PC-3 (cell line): ENCODE measurements at places on chromosomes 5 and 9. TPM values are rescaled to one million over a fixed set of nuclear protein-coding genes. Genes with fewer than 3 reads are reported as not detected.

TSLP gene
- not detected in 2 replicates for total RNA-seq

ADAMTSL2 gene
- not detected in 2 replicates for total RNA-seq

CD274 gene
- total RNA-seq, result 3.8 and 5.1 TPM in 2 replicates

C7 gene
- total RNA-seq, result not detected in 2 replicates

CDX1 gene
- total RNA-seq, result not detected in 2 replicates

GRCh38 chr5:61000887-61001286 lies 55.9 kb downstream of the NDUFAF2 start:
- no peak overlapping the region for H3K27ac ChIP-seq
- DNase-seq, result no peak
- H3K4me3 ChIP-seq, result no peak overlapping the region
- no peaks in the 10 kb centered on the region for H3K4me1 ChIP-seq
- no peaks in the 10 kb centered on the region for H3K27me3 ChIP-seq

GRCh38 chr5:132019857-132020555 lies 8.5 kb upstream of the ACSL6 start:
- H3K4me3 ChIP-seq, result no peak overlapping the region
- no peaks in the 10 kb centered on the region for H3K36me3 ChIP-seq
- no peak for DNase-seq
- no peak overlapping the region for H3K27ac ChIP-seq
- peaks cover 9% of the 10 kb centered on the region; the same call in 1 of the 2 replicates for H3K4me1 ChIP-seq

- no peaks in the 10 kb centered on the region for H3K27me3 ChIP-seq
- H3K4me1 ChIP-seq, result peaks cover 56% of the 10 kb centered on the region
- no peak for DNase-seq
- peak within 1 kb of the TSS; percentile 80 for H3K27ac ChIP-seq
- H3K36me3 ChIP-seq, result no peaks in the 10 kb centered on the region
- H3K4me3 ChIP-seq, result peak within 1 kb of the TSS; percentile 87
Measured at GRCh38 chr9:98807070-98807813, at the start of gene GALNT12. Gene GALNT12, plus strand, starts transcription at chr9:98807670. Its CDS starts 29 bp downstream, at chr9:98807699.

- no peak overlapping the region for H3K4me3 ChIP-seq
- no peak for DNase-seq
- H3K27me3 ChIP-seq, result no peaks in the 10 kb centered on the region
- no peaks in the 10 kb centered on the region for H3K4me1 ChIP-seq
Measured at GRCh38 chr9:5918460-5918859, 27.8 kb downstream of the MLANA start.

GRCh38 chr9:128733256-128733655 lies 9.3 kb upstream of the ZDHHC12 start:
- no peak overlapping the region for H3K4me3 ChIP-seq
- peak; percentile 35 for DNase-seq
- no peaks in the 10 kb centered on the region for H3K27me3 ChIP-seq
- no peak overlapping the region for H3K27ac ChIP-seq
- no peaks in the 10 kb centered on the region for H3K36me3 ChIP-seq

DNA sequence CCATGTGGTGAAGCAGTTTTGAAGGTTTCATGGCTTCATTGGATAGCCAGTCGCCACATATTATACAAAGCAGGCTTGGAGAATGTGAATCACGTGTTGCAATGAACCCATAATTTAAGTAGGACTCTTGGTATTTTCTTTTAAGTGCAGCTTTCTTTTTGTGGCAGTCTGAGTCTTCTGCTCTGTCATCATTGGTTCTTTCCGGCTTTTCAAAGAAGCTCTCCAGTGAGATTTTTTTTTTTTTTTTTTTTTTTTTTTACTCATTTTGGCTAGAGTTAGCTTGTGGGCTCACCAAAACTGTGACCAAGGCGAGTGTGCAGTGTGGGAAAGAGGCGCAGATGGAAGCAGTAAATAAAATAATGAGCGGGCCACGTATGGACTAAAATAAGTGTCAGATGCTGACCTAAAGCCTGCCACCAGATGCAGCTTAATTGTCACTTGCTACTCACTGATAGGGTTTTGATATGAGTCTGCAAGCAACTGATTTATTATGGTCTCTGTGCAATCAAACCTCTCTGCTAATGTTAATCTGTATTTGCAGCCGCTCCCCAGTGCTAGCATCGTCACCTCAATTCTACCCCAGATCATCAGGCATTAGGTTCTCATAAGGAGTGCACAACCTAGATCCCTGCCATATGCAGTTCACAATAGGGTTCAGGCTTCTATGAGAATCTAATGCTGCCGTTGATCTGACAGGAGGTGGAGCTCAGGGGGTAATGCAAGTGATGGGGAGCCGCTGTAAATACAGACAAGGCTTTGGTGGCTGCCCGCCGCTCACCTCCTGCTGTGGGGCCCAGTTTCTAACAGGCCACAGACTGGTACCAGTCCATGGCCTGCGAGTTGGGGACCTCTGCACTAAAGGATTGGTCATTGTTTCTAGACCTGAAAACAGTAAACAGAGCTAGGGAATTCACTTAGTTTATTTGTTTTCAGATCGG lies 45.5 kb upstream of the LARP1 start:
- H3K27ac ChIP-seq, result no peak overlapping the region
- no peaks in the 10 kb centered on the region for H3K36me3 ChIP-seq
- no peak for DNase-seq
- H3K4me1 ChIP-seq, result peaks cover 19% of the 10 kb centered on the region
